Heart left ventricle (tissue), 16 donors: ENCODE measurements at places on chromosomes 12 and 14. TPM values are rescaled to one million over a fixed set of nuclear protein-coding genes. Genes with fewer than 3 reads are reported as not detected.

GLIPR1L1 gene
- polyA plus RNA-seq = not detected

RGS6 gene
- polyA plus RNA-seq = 1.3 TPM

CLEC7A gene
- 2.7 TPM for polyA plus RNA-seq

P2RX7 gene
- 0.39 TPM for polyA plus RNA-seq

RHEBL1 gene
- polyA plus RNA-seq = 0.50 TPM
